ENCODE measurements at places on chromosomes 3 and 15. TPM values are rescaled to one million over a fixed set of nuclear protein-coding genes. Genes with fewer than 3 reads are reported as not detected.

PLSCR2 gene
- total RNA-seq, result not detected

DPPA2 gene
- total RNA-seq, result not detected

OPA1 gene
- 137 TPM for total RNA-seq

EIF4E3 gene
- total RNA-seq, result 5.7 TPM

TTC14 gene
- 48.7 TPM for total RNA-seq

CD200 gene
- 4.9 TPM for total RNA-seq

TRAT1 gene
- not detected for total RNA-seq

ALG3 gene
- total RNA-seq, result 33.3 TPM

GOLGA6L9 gene
- 2.8 TPM for total RNA-seq

CNOT10 gene
- 31.4 TPM for total RNA-seq

CX3CR1 gene
- not detected for total RNA-seq

SLC28A1 gene
- total RNA-seq, result not detected

CEP70 gene
- total RNA-seq, result 13.3 TPM

NDN gene
- 28.5 TPM for total RNA-seq

CTDSPL gene
- 53.0 TPM for total RNA-seq

KBTBD13 gene
- not detected for total RNA-seq
